ENCODE measurements at places on chromosomes 7 and 10.
A peak's percentile ranks its signal among the peaks of the same experiment; 100 is the strongest.

- DNase-seq: no peak
Observed at GRCh38 chr7:18515067-18515466, 19.5 kb downstream of the HDAC9 start.

GRCh38 chr10:71349406-71349805 lies 30.3 kb downstream of the SLC29A3 start:
- no peak for DNase-seq

- DNase-seq: no peak
Observed at GRCh38 chr10:124025660-124026588, 67.5 kb downstream of the CHST15 start.

- peak; percentile 12 for DNase-seq
Observed at GRCh38 chr7:150909200-150909995, 57.1 kb downstream of the AOC1 start.

DNA sequence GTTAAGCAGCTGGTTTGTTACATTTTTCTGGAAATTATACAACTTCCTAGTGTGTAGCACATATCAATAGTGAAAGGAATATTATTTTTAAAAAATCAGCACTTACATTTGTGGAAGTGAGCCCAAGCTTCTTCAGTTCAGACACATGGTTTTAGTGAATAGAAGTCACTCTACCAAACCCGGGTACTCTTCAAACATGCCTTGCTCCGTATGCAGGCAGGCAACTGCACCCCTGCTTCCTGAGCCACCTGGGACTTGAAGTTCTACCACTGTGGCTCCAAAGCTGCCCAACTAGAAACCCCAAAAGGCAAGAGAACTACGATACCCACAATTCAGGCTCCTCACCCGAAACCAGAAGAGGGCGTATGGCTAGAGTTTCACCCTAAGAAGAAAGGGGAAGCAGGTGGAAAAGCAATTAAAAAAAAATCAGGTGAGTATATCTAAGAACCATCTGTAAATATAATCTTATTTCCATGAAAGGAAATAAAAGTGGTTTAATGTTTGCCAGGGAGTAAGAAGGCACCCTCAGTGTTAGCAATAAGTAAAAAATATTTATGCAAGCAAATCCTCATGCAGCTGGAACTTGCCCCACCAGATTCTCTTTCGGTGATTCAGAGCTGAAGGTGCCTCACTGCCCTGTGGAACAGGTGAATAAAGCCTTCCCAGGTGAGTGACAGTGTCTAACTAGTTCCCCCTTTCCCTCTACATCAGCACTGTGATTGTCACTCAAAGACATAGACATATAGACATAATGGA lies at the start of gene MACC1:
Gene MACC1 (minus strand): TSS at position 192 of the 756 bp plus-strand sequence. CDS start 55,522 bp downstream, outside the sequence.
- DNase-seq: no peak

DNA sequence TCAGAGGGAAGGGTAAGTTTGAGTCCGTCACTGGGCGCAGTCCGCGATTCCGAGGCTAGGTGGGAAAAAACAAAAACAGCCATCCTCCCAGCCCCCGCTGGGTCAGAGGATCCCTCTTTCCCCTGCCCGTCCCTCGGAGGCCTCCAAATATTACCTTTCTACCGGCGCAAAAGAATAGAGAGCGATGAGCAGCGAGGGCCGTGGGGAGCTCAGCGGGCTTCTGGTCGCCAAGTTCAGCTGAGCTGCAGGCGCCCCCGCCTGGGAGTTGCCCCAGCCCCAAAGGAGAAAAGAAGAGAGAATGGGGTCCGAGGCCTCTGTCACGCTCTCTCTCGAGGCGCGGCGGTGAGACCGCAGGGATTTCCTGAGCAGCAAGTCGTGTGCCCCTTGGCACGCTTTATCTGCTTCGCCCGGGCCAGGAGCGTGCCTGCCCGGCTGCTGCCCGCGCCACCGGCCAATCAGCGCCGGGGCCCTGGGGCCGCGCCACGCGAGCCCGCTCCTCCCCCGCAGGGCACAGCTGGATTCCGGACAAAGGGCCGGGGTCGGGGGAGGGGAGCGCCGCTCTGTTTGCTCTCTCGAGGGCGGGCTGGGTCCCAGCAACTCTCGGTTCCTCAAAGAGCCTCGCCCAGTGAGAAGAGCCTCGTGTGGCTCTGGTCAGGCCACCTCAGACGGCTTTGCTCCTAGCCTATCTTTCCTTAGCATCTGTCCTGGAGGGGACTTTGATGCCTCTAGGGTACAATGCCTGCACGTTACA lies at the start of gene NEUROG3:
Gene NEUROG3 (minus strand): TSS at position 367 of the 751 bp plus-strand sequence. CDS start 379 bp downstream, outside the sequence.
- DNase-seq: no peak

DNA sequence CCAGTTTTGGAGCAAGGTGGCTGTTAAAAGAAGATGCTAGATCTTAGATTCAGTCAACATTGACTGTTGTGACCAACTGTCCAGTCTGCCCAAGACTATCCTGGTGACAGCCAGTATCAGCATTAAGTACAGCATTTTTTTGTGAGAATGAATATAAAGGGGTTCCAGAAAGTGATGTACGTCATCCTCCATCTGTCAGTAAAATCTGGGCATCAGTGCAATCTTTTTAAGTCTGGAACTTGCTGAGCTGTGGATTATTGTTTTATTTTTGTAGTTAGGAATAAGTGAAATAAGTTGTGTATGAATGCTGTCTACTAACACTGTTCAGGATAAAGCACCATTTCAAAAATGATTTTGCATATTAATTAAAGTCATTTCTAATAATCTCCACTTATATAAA lies 1020.0 kb upstream of the GHITM start:
- DNase-seq: no peak

- DNase-seq: no peak
Observed at GRCh38 chr7:82175319-82175718, 268.3 kb downstream of the CACNA2D1 start.

- peak; percentile 28 for DNase-seq
Observed at GRCh38 chr7:4775848-4776623, 613 bp downstream of the AP5Z1 start.

Data from activated T-helper 1 cell treated with Interleukin-2 at 50 U/mL for 16 hours (primary cell).